ENCODE measurements at places on chromosomes 4 and X.
A peak's percentile ranks its signal among the peaks of the same experiment; 100 is the strongest.

DNA sequence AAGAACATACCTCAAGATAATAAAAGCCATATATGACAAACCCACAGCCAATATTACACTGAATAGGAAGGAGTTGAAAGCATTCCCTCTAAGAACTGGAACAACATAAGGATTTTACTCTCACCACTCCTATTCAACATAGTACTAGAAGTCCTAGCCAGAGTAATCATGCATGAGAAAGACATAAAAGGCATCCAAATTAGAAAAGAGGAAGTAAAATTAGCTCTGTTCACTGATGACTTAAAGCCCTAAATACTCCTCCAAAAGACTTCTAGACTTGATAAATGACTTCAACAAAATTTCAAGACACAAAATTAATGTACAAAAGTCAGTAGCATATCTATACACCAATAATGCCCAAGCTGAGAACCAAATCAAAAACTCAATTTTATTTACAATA, 235.7 kb downstream of the NKX6-1 start:
- no peak for DNase-seq

DNA sequence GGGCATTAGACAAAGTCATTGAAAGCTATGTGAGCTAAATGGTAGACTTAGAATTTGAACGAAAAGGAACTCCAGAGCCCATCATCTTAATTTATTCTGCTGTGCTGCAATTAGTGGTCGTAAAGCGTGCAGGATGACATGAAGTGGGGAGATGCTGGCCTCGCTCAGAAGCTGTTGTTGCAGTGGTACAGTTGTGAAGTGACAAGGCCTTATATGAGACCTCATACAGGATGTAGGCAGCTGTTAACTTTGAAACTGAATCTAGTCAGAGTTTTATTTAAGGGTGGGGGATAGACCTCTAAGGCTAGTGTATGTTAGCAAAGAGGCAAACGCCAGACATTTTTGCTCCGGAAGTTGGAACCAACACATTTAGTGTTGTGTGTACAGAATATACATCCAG, 13.4 kb downstream of the KLF3 start:
- no peak for DNase-seq

- DNase-seq = peak; percentile 14
Observed at GRCh38 chrX:71671043-71671780, 3.9 kb downstream of the LOC101059915 start.

GRCh38 chr4:168584321-168584771, 87.5 kb downstream of the PALLD start:
- DNase-seq = peak; percentile 16

DNA sequence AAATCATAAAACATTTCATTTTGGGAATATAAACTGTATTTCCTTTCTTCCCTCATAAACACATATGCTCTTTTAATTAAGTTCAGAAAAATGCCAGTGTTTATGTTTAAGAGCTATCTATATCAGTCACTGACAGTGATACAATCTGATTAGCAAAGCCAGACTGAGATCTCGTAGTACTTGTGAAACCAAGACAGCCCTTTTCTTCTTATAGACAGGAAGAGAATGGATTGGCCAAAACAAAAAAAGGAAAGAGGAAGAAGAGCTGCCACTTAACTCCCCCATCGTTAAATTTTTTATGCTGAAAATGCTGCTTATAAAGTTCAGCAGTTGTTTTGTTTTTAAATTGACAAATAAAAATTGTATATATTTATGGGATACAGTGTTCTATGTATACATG, 87.4 kb downstream of the PLAC1 start:
- DNase-seq = peak; percentile 5

- no peak for DNase-seq
Observed at GRCh38 chr4:163085085-163085484, 81.6 kb downstream of the NAF1 start.

- DNase-seq = no peak
Observed at GRCh38 chr4:83040269-83040668, 5.3 kb downstream of the COPS4 start.

DNA sequence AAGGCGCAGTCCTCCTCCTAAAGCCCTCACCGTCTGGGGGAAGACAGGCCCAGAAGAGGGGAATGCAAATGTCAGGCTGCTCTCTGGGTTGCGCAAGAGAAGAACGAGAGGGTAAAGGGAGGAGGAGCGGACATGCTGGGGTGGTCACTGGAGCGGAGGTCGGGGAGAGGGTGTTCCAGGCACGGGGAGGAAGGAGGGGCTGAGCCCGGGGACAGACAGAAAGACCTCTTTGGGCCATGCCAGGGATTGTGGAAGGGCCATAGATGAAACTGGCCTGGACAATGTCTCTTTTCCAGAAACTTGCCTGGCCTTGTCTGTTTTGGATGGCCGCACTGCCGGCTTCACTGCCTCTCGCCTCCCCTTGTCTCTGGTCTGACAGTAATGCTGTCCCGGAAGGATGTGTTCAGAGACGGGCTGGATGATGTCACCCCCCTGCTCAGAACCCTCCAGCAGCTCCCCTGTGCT, 121.0 kb downstream of the SORCS2 start:
- DNase-seq = no peak

GRCh38 chr4:35556387-35556786, 687.9 kb downstream of the ARAP2 start:
- no peak for DNase-seq

- DNase-seq = no peak
Observed at GRCh38 chr4:88573276-88573980, 18.9 kb upstream of the HERC3 start.

DNA sequence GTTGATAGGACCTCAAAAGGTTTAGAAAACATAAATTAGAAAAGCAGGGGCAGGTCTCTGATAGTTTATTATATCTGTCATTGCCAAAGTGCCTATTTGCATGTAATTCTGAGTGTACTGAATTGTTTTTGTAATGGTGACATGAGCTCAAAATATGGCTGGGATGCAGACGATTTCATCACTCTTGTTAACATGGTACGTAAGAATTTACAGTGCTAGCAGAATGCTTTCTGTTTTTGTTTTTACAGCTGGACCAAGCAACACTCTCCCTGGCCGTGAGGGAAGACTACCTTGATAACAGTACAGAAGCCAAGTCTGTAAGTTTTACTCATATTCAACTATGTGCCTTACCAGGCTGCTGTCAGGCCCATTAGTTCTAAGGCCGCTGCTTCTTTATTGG, 58.1 kb downstream of the PHEX start:
- DNase-seq = no peak

- DNase-seq = no peak
Observed at GRCh38 chr4:152107736-152108500, 347.1 kb upstream of the GATB start.

DNA sequence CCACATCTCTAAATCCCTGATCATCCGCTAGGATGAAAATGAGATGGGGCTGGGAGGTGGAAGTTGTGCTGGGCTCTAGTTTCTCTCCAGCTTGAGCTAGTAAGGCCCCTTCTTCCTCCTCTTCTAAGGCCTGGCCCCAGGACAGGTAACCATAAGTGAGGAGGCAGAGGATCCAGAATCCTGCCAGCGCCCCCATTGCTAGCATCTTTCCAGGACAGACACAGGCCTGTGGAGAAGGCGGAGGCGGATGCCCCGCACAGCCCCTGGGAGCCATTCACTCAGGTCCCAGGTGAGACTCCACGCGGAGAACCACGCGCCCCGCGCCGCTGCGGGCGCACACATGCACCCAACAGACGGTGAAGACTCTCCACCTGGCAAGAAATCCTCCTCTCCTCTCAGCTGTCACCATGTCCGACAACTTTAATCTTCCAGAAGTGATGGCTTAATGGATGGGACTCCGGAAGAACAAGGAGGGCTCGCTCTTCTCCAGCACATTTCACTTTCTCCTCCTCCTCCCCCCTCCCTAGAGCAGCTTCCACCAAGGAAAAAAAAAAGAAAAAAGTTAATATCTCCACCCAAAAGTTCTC, 793 bp downstream of the ARSJ start:
- no peak for DNase-seq

- DNase-seq = no peak
Observed at GRCh38 chr4:168877511-168878491, 132.3 kb downstream of the CBR4 start.

DNA sequence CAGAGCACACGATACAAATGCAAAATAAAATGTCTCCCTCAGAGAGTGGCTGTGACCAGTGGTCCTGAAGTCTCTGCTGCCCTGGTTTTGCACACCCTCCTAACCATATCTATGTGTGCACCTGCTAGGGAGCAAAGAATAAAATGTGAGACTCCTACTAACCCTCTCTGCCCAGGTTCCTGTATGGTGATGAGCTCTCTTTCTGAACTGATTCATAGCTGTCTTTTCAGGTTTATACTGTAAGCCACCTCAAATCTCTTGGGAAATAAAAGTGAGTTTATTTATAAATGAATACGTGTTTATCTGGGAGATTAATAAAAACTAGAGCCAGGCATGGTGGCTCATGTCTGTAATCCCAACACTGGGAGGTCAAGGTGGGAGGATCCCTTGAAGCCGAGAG, 126.0 kb upstream of the RBPJ start:
- peak; percentile 48 for DNase-seq

GRCh38 chr4:82050796-82051195, 323.0 kb downstream of the HNRNPD start:
- DNase-seq = no peak

- DNase-seq = peak; percentile 81
Observed at GRCh38 chr4:6674500-6675149, 19.1 kb upstream of the S100P start.

DNA sequence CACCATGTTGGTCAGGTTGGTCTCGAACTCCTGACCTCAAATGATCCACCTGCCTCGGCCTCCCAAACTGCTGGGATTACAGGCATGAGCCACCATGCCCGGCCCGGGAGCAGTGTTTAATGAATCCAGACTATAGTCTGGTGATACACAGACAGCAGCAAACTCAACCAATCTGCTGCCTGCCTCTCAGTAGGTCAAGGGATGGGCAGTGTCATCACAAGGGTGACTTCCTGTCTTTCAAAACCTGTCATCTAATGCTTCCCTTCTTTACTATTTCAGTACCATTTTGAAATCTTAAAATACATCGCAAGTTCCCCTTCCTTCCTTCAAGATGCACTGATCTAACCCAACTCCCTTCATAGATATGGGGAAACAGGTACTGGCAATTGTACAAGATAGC, 8.4 kb downstream of the RPL39 start:
- no peak for DNase-seq

DNA sequence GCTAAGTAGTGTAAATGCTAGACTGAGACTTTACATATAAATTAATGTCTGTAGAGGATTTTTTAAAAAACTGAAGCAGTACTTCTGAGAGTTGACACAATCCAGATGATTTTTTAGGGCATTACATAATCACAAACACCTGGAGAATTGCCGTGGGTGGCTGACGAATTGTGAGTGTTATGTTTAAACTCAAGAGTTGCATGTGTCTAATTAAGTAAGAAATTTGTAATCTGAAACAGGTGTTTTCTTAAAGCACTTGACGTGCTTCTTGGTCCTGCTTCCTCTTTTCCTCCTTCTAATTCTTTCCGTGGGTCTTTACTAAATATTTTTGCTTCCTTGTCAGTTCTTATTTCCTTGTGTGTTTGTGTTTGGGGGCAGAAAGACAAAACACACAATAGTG, 27.8 kb downstream of the PIR start:
- DNase-seq = no peak

DNA sequence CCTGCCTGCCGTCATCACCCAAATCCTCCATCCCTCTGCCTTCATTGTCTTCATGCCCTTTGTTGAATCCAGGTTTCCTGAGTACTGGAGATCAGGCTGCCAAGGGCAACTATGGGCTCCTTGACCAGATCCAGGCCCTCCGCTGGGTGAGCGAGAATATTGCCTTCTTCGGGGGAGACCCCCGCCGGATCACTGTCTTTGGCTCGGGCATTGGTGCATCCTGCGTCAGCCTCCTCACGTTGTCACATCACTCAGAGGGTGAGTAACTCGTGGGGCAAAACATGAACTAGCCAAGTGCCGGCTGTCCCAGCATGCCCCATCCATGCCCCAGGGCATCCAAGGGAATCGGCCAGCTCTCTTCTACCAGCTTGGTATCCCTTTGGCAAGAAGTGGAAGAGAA, 19.4 kb downstream of the NLGN3 start:
- no peak for DNase-seq

DNA sequence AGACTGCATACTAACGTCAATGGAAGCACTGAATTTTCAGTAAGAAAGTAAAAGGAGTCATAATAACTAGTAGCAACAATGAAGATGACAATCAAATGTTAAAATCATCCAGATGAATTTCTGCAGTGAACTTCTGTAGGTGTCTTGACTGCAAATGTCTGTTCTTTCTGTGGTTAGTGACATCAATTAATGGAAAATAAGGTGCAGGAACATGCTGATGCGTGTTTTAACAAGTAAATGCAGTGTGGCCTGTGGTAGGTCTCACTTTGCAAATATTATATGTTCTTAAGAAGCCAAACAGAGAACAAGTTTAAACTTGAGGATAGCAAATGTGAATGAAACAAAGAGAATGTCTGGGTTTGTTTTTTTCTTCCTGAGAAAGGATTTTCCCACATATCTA, 2.6 kb upstream of the DTHD1 start:
- DNase-seq = no peak

DNA sequence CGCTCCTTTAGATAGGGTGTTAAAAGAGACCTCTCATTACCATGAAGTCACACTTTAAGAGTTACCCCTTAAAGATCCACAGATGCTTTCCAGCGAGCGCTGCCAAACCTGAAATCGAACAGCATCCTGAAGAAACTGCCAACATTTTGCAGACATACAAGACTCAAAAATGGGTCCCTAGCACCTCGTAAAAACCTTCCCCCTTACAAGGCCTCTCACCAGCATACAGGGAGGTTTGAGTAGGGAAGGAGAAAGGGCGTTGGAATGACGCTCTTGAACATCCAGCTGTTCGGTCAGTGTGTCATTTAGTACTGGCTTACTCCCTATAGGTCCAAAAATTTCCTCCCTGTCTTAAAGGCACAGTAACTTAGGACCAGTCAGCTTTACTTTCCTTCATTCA, 45.3 kb upstream of the PGRMC1 start:
- no peak for DNase-seq

DNA sequence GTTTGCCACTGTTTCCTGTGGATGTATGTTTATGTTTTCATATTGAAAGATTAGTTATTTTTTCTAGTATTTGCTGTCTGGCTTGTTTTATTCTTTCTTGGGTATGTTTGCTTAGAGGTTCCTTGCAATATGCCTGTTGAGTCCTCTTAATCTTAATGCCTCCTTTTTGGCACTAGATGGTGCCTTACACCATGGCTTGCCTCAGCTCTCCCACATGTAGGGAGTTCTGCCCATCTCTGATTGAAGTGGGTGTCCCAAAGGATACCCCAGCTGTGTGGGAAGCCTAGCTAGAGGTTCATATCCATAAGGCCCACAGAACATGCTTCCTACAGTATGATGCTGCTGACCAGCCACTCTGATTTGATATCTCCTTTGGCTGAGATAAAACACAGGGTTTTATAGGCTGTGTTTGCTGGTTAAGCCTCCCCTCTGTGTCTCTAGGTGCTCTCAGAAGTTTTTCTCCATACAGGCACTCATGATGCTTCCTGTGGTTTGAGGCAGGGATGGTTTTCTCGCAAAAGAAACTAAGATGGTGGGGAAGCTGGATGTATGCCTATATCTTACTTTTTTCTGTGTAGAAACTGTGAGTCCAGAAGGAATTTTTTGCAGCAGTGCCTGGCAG, 162.4 kb downstream of the ASB9 start:
- DNase-seq = peak; percentile 4

Measured in activated CD4-positive, alpha-beta T cell treated with anti-CD3 and anti-CD28 coated beads, Interleukin-2, Interleukin-4, amounts not matched to agents 100 ng/mL and 50 ng/mL, durations not matched to agents 16 hours and 8 hours (primary cell).